Gastrocnemius medialis (tissue), 4 donors: ENCODE measurements at places on chromosomes 2 and 18.

DNA sequence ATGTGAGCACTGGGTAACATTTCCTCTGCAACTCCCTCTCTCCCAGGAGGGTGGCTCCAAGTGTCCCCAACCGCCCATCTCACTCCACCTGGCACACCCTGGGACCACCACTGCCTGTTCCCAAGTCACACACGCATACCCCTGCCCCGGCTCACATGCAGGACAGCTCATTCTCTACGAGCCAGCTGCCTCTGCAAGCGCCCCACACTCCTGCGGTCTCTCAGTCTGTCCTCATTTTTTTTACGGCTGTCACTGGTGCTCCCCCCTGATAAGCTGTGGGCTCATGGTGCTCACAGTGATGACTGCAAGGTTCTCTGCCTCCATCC, 30.8 kb downstream of the AFG3L2 start:
- DNase-seq = no peak

DNA sequence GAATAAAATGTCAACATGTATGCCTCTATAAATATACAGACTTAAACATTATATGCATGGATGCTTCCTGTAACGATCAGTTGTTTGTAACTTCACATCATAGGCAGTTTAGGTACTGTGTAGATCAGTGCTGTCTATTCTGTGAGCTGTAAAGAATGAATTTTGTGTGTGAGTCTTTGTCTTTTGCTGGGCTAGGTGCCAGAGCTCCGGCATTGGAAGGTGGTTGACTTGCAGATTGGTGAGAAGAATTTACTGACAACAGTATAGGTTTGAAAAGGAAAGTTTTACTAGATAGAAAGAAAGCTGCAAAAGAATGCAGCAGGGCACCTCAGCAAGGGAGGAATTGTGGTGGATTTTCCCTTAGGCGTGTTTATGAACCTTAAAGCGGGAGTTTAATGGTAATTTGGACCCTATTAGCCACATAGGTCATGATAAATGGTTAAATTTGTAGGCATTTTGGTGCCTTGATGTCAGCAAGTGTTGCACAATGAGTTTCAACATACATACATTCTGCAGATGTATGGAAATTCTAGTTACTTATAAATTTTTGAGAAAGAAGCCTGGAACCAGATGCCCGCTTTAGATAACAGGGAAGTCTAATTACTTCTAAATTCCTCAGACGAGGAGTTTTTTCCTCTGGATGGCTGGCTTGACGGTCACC, 6.7 kb upstream of the QPCT start:
- no peak for DNase-seq

GRCh38 chr2:30421604-30422443, 25.2 kb upstream of the LCLAT1 start:
- DNase-seq = no peak

DNA sequence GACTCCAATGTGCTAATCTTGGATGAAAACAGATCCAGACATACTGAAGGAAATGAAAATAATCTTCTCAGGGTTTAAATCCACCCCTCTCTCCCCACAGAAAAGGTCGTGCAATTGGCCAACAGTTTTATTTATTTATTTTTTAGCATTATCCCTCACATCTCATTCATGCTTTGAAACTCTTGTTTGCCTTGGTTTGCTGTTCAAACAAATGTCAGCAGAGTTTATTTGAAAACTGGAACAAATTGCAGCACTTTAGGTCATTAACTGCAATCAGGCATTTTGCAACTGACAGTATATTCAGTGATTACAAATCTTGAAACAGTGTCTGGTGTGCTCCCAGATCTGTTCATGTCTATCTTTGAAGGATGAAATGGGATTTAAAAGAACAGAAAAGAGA, 220.6 kb downstream of the SLC4A10 start:
- DNase-seq = no peak

- DNase-seq = no peak
Measured at GRCh38 chr2:23862716-23863426, 64.1 kb downstream of the ATAD2B start.

DNA sequence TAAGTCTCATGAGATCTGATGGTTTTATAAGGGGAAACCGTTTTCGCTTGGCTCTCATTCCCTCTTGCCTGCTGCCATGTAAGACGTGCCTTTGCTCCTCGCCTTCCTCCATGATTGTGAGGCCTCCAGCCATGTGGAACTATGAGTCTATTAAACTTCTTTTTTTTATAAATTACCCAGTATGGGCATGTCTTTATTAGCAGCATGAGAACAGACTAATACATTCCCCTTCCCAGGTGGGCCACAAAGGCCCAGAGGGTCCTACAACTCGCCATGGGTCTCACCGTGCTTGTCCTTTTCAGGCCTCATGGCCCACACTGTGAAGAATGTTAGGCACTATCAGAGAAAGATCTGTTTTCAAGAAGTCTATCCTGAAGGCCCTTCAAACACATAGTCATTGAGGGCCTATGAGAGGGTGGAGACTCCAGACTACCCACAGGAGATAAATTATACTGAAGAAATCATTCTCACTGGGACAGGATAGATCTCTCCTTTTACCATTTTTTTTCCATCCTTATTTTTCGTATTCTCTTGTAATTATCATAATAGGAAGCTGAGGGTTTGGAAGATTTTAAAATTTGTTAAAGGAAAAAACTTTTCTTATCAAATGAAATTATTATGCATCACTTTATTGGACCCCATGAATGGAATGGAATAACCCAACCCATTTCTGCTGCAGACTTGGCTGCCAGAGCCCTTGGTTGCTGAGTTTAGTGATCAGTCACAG, 91.0 kb upstream of the MSH2 start:
- no peak for DNase-seq

GRCh38 chr2:85394976-85395375, 15.2 kb downstream of the CAPG start:
- DNase-seq = no peak
